Kasumi-1 (cell line): ENCODE measurements at places on chromosomes 3 and 15.

- DNase-seq, result no peak
These were observed 484.4 kb upstream of the TPRG1 start for GRCh38 chr3:188687389-188687788.

- DNase-seq, result no peak
These were observed 441.5 kb upstream of the RARB start for GRCh38 chr3:24986612-24987011.

GRCh38 chr3:184593220-184593927 is 31.8 kb downstream of the EPHB3 start:
- DNase-seq, result no peak

DNA sequence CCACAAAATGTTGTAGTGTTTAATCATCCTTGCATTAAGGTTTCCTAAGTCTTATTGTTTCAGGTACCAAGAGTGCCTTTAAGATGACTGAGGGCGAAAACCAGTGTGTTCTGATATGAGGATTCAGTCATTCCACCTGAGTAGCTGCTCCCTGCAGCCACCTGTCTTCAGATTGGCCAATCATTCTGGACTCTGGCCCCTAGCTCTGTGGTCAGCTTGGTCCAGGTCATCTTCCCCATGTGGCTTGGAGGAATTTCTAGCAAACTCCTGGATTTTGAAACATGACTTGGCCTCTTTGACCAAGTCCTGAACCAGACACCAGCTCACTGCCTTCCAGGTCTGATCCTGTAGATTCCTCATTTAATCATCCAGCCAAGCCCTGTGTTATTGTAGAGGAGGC is 7.8 kb upstream of the SLC7A14 start:
- no peak for DNase-seq

GRCh38 chr15:57495554-57496165 is 96.0 kb upstream of the MYZAP start:
- no peak for DNase-seq

- DNase-seq, result no peak
These were observed 369.4 kb downstream of the NR2F2 start for GRCh38 chr15:96699871-96700401.

DNA sequence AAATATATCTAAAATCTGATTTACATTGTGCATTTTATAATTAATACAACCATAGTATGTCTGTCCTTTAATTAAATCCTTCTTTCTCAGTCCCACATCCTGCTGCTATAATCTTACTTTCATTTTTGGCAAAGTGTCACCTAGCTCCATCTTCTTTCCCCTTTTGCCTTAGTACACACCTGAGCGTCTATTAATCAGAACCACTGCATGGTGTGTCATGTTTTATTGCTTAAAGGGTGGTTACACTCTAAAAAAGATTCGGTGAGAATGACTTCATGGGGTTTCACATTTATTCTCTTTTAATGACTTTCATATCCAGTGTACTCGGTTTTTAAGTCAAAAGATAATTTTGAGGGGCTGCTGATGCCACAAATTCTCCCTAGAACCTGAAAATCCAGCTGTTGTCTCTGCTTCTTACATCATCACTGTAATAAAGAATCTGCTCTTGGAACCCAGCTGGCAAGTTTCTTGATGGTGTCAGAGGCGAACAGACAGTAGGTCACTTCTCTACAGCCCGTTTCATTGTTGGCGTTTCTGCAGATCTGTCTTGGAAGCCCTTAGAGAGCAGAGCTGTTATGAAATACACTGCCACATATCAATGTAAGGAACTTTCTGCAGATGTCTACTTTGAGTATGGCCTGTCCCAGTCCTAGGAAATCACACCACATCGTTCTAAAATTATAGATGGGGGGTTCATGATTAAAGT is 99.7 kb downstream of the TIGIT start:
- no peak for DNase-seq

GRCh38 chr3:183254487-183255347 is 1.7 kb downstream of the B3GNT5 start:
- DNase-seq, result peak; percentile 38

- DNase-seq, result peak; percentile 79
These were observed 56.4 kb downstream of the RPL39L start for GRCh38 chr3:187082758-187083375.

DNA sequence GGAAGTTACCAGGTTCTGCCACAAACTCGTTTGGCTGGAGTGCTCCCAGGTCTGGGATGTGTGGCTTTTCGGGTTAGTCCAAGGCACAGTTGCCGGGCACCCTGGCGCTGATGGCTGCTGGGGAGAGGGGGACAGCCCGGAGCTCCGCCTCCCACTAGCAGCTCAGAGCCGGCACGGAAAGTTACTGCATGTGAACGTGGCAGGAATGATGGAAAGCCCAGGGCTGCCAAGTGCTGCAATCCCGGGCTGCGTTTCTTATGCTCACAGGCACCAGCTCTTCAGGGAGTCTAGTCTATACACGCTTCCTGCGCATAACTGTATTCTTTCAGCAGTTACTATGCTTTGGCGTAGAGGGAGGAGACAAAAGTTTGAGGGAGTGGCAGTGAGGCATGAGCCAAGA is 141.8 kb upstream of the ICE2 start:
- no peak for DNase-seq

- DNase-seq, result no peak
These were observed 15.3 kb downstream of the SLC28A1 start for GRCh38 chr15:84899750-84900149.

DNA sequence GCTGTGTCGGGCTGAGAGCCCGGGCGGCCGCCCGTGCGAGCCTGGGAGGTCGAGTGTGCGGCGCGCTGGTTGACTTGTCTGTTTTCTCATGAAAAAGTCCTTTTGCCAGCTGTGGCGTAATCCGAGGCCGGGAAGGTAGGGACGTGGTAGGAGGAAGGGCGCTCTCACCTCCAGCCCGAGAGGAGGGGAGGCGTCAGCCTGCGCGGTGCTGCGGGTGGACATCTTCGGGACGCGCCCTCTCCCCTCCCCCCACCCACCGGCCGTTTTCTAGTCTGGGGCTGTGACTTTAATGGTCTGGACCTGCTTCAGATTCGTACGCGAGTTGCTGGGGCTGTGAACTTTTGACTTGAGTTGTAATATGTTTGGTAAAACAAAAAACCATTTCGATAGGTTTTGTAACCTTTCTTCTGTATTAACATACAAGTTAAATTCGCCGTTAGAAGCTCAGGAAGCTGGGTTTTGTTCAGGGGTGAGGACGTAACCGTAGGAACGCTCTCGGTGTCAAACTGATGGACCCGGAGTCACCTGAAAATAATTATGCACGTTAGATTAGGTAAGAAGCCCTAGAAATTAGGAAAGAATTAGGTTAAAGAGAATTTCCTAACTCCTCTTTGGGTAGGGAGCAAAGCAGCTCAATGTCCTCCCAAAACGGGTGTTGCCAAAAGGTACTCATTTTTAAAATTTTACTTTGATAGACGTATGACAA is 762 bp downstream of the NCK1 start:
- peak; percentile 25 for DNase-seq

GRCh38 chr3:66638717-66639116 is 137.9 kb upstream of the LRIG1 start:
- DNase-seq, result peak; percentile 39

- DNase-seq, result no peak
These were observed 93.1 kb downstream of the DNASE1L3 start for GRCh38 chr3:58117561-58118181.

DNA sequence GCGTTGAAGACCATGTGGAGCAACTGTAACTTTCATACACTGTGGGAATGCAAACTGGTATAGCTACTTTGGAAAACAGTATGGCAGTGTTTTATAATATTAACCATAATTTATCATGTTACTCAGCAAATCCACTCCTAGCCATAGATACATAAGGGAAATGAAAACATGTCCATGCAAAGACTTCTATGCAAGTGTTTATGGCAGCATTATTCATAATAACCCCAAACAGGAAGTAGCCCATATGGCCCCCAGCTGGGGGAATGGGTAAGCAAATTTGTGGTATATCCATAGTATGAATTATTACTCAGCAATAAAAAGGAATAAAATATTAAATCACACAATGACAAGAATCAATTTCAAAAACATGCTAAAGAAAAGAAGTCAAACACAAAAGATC is 23.0 kb upstream of the GATA2 start:
- no peak for DNase-seq

GRCh38 chr3:47016934-47017435 is 37.5 kb downstream of the NBEAL2 start:
- DNase-seq, result peak; percentile 95

- no peak for DNase-seq
These were observed 210.7 kb upstream of the NSMCE3 start for GRCh38 chr15:29480278-29480677.

DNA sequence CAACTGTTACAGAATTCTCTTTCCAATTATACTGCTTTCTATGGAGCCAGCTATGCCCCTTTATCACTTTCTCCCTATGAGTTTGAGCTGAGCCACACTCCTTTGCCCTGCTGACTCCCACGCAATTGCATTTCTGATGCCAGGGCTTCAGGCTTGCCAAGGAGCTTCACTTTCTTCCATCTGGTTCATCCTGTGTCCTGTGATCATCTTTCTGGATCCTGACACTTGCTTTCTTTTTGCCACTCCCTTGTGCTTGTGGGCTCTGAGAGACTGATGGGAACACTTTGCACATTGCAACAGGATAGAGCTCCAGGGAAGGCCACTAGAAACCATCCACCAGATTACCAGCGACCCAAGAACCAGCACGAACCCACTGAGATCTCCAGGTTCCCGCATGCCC is 77.0 kb upstream of the SEC13 start:
- DNase-seq, result no peak

GRCh38 chr15:98889930-98890695 is 117.5 kb downstream of the PGPEP1L start:
- DNase-seq, result no peak

GRCh38 chr3:85572978-85573377 is 614.2 kb downstream of the CADM2 start:
- no peak for DNase-seq

DNA sequence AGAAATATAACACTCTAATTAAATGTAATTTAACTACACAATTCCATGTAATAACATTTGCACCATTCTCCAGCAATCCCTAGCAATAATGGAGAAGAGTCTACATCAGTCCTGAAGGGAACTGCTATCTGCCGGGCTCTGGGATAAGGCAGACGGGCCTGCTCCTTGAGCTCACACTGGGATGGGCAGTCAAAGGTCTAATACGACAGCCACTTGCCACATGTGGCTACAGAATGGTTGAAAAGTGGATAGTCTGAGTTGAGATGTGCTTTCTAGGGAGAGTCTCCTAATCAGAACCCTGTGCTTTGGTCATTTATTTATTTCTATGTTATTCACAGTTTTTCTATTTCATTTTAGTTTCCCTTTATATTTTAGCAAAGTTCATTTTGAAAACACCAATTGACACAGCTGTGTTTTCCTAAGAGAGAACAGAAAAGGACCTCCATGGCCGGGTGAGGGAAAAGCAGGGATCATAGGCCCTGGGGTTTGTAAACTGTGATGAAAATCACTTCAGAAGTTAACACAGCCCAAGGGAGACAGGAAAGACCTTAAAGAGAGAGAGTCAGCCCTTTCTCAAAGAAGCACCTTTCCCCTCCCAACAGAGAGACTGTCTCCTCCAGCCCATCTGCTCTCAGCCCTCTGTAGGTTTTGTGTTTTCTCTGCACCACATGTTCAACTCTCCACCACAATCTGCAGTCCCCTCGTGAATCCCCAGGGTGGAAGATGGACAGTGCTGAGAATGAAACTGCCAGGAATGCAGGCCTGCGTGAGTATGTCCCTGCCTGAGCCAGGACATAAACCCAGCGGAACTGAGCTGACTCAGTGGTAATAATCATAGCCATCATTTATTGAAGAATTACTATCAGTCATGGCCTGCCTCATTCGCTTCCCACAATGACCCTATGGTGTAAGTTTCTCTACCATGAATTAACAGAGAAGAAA is 11.6 kb downstream of the FSIP1 start:
- DNase-seq, result no peak
